ENCODE measurements at places on chromosomes 16 and 17.

GRCh38 chr16:84511831-84512230, 7.4 kb upstream of the MEAK7 start:
- no peak for DNase-seq

GRCh38 chr17:38709864-38710603, 5.0 kb downstream of the MLLT6 start:
- no peak for DNase-seq

DNA sequence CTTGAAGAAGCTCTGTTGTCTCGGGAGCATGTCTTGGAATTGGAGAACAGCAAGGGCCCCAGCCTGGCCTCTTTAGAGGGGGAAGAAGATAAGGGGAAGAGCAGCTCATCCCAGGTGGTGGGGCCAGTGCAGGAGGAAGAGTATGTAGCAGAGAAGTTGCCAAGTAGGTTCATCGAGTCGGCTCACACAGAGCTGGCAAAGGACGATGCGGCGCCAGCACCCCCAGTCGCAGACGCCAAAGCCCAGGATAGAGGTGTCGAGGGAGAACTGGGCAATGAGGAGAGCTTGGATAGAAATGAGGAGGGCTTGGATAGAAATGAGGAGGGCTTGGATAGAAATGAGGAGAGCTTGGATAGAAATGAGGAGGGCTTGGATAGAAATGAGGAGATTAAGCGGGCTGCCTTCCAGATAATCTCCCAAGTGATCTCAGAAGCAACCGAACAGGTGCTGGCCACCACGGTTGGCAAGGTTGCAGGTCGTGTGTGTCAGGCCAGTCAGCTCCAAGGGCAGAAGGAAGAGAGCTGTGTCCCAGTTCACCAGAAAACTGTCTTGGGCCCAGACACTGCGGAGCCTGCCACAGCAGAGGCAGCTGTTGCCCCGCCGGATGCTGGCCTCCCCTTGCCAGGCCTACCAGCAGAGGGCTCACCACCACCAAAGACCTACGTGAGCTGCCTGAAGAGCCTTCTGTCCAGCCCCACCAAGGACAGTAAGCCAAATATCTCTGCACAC, 21.2 kb downstream of the AKAP1 start:
- no peak for DNase-seq

DNA sequence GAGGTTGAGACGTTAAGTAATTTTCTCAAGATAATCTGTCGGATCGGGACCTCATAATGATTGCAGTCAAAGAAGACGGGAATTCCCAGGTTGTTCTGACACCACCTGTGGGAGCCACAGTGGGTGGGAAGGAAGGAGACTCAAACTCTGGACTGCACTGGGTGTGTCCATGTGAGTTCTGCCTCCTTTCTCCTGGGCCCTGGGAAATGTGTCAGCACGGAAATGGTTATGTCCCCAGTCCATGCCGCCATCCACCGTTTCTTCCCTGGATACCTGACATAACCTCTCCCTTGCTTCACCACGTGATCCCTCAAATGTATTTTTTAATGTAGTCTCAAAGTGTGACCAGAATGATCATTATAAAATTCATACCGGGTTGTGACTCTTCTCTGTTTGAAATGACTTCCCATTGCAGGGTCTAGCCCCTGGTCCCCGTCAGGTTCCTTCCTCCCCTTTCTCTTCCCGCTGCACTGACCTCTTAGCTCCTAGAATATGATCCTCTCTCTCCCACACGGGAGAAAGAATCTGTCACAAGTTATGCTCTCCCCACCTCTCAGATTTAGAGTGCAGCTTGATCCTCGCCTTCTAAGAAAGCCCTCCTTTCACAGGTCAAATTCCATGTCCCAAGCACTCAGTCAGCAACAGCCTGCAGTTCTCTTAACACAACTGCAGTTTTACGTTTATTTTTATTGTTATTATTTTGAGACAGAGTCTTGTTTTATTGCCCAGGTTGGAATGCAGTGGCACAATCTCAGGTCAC, 820.0 kb upstream of the EEF2KMT start:
- DNase-seq = no peak

DNA sequence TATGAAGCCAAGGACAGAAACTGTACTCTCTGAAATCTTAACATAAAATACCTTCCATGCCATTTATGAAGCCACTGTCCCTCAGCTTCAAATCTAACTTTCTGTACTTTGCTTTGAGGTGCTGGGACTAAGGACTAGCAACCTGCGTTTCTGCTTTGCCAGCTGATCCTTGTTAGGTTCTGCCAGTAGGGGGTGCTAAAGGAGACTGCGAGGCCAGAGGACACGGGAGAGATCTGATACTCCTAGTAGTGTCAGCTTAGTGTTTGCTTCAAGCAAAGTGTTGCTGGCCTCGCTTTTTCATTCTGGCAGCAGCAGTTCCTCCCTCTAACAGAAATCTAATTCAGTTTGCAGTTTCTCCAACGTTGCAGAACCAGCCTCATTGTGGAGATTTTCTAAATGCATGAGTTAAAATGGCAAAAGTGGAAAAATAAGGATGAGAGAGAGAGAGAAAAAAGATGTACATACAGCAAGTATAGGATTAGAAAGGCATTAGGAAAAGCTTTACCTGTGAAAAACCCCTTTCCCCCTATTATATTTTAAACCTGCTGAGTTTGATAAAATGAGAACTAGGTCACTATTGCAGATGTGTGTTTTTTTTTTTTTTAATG, 297.5 kb downstream of the CA10 start:
- DNase-seq = peak; percentile 5

DNA sequence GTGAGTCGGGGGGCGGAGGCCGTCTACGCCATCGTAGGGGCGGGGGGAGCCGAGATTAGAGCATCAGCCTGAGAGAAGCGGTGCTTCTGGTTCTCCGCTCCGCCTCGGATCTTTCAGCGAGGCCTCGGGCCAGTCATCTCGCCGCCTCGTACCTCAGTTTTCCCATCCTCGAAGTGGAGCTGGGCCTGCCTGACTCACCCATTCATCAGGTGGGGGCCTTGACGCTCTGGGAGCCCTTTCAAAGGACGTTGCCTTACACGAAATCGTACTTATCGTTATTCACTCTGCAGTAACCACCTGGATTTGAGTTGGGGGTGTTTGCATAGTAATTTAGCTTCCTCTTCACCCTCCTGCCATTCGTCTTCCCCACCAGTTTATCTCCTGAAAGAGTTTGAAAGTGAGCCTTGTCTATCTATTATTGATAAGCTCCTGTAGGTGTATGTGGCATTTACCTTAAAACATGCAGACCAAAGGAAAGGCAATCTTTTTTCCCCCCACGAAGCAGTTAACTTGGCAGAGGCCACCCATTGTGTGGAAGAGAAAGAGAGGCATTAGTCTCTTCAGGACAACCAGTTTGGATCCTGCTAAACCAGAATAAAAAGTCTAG, 674 bp downstream of the TAF15 start:
- no peak for DNase-seq

GRCh38 chr17:5553479-5553878, 30.8 kb downstream of the NLRP1 start:
- no peak for DNase-seq

GRCh38 chr16:3461151-3461550, 17.7 kb downstream of the NAA60 start:
- no peak for DNase-seq

DNA sequence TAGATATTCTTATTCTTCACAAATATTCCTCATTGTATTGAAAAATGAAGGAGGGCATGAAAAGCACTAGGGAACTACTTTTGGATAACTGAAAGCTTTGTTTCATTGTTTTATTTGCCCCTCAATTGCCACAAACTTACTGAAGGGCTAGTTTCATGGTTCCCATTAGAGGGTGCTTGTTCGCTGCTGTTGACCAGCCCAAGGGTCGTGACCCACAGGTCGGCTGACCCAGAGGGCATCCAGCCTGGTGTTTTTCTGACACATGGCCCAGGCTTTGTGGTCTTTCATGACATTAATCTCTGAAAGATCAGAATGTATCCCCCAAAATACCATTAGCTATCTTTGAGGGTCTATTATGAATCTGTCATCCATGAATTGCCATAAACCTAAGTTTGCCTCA, 30.0 kb downstream of the DGKE start:
- DNase-seq = no peak

DNA sequence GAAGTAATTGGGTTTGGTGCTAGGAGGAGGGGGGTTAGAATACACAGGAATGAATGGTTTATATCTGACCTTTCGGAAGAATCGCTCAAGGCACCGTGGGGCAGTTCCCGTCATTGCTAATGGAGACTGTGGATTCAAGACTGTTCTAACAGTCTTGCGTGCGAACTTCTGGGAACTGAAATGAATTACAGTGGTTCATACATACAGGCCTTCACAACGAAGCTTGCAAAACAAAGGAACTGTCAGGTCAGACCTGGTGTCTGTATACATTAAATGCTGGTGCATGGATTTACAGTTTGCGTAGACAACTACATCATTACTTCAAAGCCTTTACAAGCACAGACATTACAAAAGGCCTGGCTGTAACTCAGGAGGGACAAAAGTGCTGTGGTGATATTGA, 983.9 kb downstream of the CDH11 start:
- DNase-seq = no peak

DNA sequence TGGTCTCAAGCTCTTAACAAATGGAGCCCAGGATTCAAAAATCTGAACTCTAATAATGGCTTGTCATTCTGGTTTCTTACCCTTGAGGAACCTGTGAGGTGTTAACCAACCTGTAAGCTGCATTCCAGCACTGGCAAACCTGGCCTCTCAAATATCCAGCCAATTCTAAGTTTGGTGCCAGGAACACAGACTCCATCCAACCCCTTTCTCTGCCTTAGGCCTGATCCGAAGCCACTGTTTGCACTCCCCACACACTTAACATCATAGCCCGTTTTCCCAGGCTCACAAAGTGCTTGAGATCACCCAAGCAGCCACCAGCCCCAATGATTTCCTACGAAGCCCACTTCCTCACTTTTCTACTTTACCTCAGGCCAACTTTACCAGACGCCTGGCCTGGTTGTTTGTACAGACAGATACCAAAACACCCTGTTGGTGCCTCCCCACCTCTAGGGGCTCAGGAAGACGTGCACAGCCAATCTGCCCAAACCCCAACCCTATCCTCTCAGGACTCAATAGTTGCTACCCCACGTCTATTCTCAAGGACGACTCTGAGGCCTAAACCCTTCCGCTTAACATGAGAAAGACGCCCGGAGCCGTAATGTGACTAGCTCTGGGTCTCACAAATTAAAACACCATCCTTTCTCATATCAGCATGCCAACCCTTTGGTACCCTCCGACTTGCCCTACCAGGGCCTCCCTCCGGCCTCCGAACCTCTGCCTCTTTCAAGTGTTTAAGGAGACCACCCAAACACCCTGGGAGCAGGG, 3.2 kb upstream of the PER1 start:
- no peak for DNase-seq

DNA sequence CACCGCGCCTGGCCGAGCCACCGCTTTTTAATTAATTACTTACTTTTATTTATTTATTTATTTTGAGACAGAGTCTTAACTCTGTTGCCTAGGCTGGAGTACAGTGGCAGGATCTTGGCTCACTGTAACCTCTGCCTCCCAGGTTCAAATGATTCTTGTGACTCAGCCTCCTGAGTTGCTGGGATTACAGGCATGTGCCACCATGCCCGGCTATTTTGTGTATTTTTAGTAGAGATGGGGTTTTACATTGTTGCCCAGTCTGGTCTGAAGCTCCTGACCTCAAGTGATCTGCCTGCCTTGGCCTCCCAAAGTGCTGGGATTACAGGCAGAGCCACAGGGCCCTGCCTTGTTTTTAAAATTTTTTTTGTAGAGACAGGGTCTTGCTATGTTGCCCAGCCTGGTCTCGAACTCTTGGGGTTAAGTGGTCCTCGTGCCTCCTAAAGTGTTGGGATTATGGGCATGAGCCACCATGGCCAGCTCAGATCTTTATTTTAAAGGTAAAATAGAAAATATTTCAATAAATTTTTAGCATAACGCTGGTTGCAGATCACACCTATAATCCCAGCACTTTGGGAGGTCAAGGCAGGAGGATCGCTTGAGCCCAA, 18.3 kb upstream of the NUDT16L1 start:
- no peak for DNase-seq

All from fibroblast of the conjunctiva (primary cell).